Cortex of kidney (tissue), 1 donor: ENCODE measurements at places on chromosomes 16 and 17.

- no peak for DNase-seq
These were observed 263.9 kb downstream of the BCAS3 start for GRCh38 chr17:60941571-60941970.

DNA sequence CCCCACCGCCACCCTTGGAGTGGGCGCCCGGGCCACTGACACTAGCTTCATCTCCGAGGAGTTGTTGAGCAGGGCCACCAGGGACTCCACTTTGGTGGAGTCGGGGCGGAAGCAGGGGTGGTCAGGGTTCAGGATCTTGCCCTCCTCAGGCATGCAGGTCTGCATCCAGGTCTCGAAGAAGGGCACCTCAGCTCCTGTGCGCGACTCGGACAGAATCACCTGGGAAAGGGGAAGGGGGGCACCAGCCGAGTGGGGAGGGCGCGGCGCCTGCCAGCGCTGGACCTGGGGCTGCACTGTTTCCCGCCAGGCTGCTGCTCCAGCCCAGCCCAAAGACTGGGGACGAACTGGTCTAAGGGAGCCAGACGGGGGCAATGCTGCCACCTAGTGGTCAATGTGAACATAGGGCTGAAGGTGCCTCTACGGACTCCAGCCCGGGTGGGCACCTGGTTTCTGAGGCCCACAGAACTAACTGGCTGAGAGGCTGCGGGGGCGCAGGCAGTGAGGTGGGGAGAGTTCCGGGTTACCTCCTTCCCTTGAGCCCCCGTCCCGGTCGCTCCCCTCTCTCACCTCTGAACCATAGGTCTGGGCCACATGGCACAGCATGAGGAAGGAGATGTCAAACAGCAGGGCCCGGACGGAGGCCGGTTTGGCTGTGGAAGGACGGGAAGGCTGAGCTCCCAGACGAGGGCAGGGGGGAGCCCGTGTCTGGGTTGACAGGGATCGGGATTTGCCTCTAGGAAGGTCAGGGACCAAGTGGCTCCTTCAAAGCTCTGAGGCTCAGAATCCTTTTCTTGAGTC is 11.8 kb downstream of the CSF3 start:
- DNase-seq, result no peak

GRCh38 chr17:19716108-19717030 is at the start of gene SLC47A2:
Gene SLC47A2, minus strand, starts transcription at chr17:19716584. Its CDS starts 29 bp downstream, at chr17:19716555.
- DNase-seq, result no peak

DNA sequence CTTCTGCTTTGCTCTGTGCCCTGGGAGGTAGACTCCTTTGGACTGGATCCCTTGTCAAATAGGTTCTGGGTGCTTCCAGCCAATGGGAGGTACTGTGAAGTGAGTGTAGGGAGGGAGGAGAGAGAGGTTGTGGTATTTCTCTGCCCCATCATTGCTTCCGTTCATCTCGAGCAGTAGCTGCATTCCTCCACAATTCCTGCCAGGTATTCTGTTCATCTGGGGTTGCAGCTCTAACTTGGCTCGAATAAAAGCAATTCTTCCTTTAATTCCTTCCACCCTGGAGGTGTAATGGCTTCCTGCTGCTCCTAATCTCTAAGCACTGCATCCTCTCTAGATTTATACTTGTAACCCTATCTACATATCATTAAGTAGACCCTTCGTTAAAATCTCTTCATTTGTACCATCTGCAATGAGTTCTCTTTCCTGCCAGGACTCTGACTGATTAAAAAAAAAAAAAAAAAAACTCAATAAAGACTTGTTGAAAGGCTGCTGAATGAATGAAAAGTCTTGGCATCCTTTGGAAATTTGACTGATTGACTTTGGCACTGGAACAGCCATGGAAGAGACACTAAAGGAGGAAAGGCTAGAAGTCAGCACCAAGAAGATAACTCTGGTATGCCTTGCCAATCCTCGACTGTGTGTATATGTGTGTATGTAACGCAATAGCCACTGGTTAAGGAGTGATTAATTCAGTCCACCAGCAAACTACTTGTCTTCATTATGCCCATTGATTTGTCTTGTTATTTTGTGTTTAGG is 616.9 kb upstream of the SOX9 start:
- DNase-seq, result no peak

DNA sequence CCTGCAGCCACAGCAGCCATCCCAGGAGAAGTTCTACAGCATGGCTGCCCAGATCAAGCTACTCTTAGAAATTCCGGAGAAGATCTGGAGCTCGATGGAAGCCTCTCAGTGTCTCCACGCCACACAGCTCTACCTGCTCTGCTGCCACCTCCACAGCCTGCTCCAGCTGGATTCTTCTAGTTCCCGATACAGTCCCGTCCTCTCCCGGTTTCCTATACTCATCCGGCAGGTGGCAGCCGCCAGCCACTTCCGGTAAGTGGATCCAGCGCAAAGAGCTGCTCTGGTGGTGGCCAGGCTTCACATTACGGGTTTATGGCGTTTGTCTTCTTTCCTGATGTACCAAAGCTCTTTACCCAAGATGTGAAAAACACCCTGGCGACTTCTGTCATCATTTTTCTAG is 3.6 kb downstream of the COG1 start:
- no peak for DNase-seq
